Muscle of arm (tissue), 14 donors: ENCODE measurements at places on chromosomes 12 and 14. TPM values are rescaled to one million over a fixed set of nuclear protein-coding genes. Genes with fewer than 3 reads are reported as not detected.

The USP44 gene
- polyA plus RNA-seq = 0.91 TPM

The TPPP2 gene
- polyA plus RNA-seq = 0.63 TPM

The DENR gene
- polyA plus RNA-seq = 71.6 TPM

The CCNB1IP1 gene
- 65.4 TPM for polyA plus RNA-seq

The GLIPR1L1 gene
- polyA plus RNA-seq = 0.27 TPM

The NR1H4 gene
- polyA plus RNA-seq = 0.09 TPM

The CACNA2D4 gene
- polyA plus RNA-seq = 1.0 TPM

DNA sequence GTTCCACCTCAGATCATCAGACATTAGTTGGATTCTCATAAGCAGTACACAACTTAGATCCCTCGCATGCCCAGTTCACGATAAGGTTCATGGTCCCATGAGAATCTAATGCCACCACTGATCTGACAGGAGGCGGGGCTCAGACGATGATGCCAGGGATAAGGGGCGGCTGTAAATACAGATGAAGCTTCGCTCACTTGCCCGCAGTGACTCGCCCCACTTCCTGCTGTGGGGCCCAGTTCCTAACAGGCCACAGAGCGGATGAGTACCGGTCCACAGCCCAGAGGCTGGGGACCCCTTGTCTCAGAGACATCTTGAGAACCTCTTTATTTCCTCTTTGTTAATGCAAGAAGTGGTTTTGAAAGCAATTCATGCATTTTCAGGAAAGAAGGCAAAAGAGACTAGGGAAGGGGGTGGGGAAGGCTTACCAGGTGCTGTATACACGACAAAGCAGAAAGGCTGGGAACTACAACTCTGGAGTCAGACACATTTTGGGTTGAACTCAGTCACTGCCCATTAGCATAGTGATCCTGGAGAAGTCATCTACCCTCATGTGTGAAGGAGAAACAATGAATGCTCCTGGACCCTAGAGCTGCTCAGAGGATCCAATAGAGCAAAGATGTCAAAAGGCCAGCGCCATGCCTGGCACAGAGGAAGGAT lies 68.7 kb downstream of the EID3 start:
- DNase-seq = no peak

DNA sequence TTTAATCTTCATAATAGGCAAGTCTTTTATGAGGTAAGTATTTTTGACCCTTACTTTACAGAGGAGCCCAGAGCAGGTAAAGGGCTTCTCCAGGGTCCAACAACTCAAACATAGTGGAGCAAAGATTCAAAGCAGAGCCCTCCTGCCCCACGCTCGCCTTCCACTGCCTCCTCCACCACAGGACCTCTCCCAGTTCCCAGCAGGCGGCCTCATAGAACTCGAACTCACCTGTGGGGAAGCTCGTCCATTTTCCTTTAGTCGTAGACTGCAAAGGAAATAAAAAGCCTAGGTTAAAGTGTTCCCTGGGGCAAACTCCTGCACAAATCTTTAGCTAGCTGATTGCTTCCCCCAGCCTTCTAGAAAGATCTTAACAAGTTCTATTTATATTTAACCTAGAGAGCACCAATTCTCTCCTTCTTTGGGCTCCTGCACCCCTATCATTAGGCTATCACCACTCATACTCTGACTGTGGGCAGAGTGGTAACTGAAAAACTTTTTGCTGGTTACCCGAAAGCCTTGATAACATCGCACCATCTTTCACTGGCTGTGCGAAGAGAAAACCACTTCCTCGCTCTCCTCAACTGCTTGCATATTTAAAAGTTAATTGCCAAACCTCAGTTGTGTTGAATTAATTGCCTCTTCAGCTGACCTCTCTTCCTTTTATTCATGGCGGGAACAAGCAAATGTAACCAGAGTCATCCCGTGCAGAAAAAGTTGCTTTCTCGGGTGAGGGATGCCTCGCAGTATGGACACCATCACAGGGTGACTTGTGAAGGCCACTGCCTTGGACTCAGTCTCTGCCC lies 299.6 kb downstream of the DPF3 start:
- no peak for DNase-seq

DNA sequence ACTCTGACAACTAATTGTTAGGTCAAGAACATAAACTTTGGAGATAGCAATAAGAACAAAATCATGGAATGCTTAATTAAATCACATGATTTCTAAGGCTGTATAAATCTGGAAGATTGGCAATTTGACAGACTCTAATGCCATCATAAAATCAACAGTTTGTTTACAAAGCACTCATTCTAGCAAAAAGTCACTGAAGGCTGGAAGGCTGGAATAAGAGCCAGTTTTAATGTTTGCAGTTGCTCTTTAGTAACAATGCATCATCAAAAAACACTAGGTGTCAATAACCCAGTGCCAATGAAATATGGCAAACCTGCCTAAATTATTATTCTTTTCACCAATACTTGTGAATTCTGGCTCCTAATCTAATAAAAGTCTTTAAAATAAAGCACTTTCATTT lies 65.0 kb downstream of the NUMB start:
- DNase-seq = no peak

DNA sequence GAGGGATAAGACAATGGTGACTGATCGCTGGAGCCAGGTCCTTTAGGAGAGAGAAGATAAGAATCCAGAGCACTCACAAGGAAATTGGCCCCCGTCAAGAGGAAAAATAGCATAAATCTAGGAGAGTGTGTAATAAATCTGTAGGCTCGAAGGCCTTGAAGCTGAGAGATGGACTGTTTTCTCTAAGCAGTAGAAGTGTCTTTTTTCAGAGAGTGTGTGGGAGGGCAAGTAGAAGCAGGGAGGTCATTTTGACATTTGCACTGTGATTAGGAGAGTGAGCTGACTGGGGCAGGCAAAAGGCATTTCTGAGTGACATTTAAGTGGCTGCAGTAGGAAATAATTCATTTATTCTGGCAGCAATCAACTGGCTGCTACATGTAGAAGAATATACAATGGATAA lies 78.0 kb upstream of the DDHD1 start:
- no peak for DNase-seq

- no peak for DNase-seq
Observed at GRCh38 chr14:103308717-103309616, 25.1 kb upstream of the EIF5 start.

GRCh38 chr12:54369597-54370131 lies 5.4 kb upstream of the GPR84 start:
- no peak for DNase-seq

- DNase-seq = no peak
Observed at GRCh38 chr14:21723431-21724045, 49.9 kb upstream of the OR4E1 start.

DNA sequence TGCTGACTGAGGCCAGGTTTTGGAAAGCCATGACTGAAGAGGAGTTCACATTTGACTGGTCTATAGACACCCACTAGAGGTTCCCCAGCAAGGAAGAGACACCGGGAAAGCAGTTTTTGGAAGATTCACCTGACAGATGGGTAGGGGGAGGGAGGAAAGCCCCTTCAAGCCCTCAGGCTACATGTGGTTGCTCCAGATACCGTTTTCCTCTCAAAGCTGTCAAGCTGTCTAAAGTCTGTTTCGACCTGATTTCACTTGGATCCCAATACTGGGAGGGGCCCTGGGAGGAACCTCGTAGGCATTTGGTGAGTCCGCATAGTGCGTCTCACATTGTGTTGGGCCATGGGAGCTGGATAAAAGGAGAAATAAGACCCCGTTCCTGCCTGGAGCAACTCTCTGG lies 1.7 kb upstream of the LRP1 start:
- DNase-seq = no peak

- DNase-seq = no peak
Observed at GRCh38 chr12:92370828-92371227, 225.2 kb upstream of the BTG1 start.

GRCh38 chr14:69171569-69171968 lies 18.6 kb upstream of the DCAF5 start:
- no peak for DNase-seq

- DNase-seq = no peak
Observed at GRCh38 chr14:54691525-54692283, 124.8 kb downstream of the SAMD4A start.

GRCh38 chr14:34985740-34986139 lies 2.9 kb downstream of the SRP54 start:
- DNase-seq = no peak

DNA sequence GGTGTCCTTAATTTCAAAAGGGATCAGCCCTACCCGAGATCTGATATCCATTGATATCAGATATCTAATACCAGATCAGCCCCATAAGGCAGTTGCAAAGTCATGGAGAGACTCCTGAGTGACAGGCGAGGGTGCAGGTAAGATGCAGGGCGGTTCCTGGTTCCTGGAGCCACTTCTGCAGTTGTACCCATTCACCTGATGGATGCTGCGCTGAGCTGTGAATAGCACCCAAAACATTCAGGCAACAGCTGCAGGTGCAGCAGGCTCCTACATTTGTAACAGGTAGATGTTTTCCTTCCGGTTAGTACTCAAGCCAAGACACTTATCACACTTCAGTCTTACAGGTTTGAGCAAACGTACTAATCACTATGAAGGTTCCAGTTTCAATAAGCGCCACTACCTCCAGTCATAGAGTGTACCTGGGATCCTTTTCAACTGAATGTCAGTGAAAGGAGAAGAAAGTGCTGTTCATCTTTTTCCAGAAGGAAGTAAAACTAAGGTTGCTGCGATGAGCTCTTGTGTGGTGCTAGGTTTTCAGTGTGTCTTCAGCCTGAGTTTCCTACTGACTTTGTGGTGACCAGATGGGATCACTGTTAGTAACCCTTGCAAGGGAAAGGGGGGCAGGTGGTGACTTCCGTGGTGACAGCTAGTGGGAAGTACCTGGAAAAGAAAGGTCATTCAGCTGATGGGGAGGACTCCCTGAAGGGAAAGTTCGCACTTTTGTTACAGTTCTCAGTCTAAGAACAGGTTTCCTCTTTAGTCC lies 1.9 kb downstream of the ATP6V0A2 start:
- DNase-seq = no peak
